Ascending aorta (tissue), 2 donors: ENCODE measurements at places on chromosomes 2 and 18. TPM values are rescaled to one million over a fixed set of nuclear protein-coding genes. Genes with fewer than 3 reads are reported as not detected.

The TMX3 gene
- total RNA-seq, result 12.9 TPM

The TNFRSF11A gene
- 2.7 TPM for total RNA-seq

The SRD5A2 gene
- not detected for total RNA-seq

The ODC1 gene
- 82.8 TPM for total RNA-seq

The ZNF512 gene
- 64.8 TPM for total RNA-seq

The NDUFS1 gene
- 16.4 TPM for total RNA-seq

The TMEFF2 gene
- not detected for total RNA-seq

The BBS5 gene
- total RNA-seq, result 1.5 TPM

The RMC1 gene
- 20.1 TPM for total RNA-seq

The NLRC4 gene
- 2.3 TPM for total RNA-seq

The OSR1 gene
- 66.7 TPM for total RNA-seq

The DSG1 gene
- total RNA-seq, result not detected

The SGPP2 gene
- total RNA-seq, result 0.21 TPM

The DPYSL5 gene
- total RNA-seq, result not detected

The SULT1C2 gene
- not detected for total RNA-seq

The STRADB gene
- 22.8 TPM for total RNA-seq

The KIF3C gene
- 11.9 TPM for total RNA-seq
